Stimulated activated CD8-positive, alpha-beta memory T cell treated with anti-CD3 and anti-CD28 coated beads, Interleukin-12 subunit alpha, Interleukin-12 subunit beta, amount 100 ng/mL, for 4 hours (primary cell): ENCODE measurements at places on chromosomes 2 and 18.

DNA sequence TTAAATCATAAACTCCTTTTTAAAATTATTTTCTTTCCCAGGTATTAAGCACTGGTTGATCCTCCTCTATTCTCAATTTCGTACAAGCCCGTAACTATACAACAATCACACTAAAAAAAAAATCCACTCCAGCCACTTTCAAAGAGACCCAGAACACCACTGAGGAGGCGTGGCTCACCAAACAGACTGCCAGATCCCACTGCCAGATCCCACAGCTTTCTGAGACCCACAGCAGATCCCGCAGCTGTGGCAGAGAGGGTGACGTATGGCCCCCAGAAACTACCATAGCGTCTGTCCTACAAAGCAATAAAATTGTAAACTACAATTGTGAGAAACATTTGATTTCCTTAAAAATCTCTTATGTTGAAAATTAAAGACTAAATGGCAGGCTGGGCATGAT, 230.7 kb upstream of the PXDN start:
- DNase-seq, result no peak

DNA sequence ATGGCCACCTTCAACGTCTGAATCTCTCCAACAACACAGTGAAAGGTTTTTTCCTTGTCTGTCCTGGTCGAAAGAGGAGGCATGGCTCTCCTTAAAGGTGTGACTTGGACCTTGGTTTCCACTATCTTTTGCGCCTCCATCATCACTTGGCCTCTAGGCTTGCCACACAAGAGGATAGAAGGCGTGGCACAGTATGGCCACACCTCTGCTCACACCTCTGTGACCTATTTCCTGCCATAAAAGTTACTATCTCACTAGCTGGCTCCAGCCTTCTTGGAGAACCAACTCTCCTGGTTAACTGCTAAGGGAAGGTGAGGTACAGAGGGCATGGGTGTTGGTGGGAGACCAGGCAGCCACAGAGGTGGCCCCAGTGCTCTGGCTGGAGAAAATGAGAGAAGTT, 165.9 kb downstream of the UXS1 start:
- DNase-seq, result no peak

- no peak for DNase-seq
Measured at GRCh38 chr18:45213040-45213333, 402.3 kb upstream of the SLC14A2 start.

DNA sequence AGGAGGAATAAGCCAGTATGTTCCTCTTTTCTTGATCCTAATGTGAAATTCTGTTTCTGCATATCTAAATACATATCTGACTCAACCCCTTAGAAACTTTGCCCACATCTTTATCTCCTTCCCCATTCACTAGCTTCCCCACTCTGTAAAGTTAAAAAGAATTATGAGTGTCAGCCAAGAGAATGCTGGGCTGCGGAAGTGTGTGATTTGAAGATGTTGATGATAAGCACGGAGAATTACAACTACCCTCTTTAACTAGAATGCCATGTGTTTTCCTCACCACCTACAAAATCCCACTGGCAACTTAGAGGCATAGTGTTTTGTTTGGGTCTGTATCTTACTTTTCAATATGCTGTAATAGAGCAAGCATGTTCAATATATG, 490.4 kb upstream of the FANCL start:
- DNase-seq, result no peak

DNA sequence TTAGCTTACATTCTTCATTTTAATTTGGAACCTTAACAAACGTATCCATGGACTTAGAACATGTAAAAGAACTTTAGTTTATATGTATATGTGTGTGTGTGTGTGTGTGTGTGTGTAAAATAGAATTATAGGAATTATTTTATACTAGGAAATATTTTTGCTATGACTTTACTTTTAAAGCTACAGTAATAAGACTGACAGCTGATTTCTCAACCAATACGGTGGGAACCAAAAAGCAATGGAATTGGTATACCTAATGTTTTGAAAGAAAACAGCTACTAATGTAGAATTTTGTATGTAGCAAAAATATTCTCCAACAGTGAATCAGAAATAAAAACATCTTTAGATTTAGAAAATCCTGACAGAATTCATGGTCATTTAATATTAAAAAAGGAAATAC, 146.5 kb upstream of the ARL4C start:
- no peak for DNase-seq

GRCh38 chr2:16461672-16462071, 204.0 kb downstream of the CYRIA start:
- no peak for DNase-seq
